ENCODE measurements at places on chromosomes 2 and 18. TPM values are rescaled to one million over a fixed set of nuclear protein-coding genes. Genes with fewer than 3 reads are reported as not detected.
A peak's percentile ranks its signal among the peaks of the same experiment; 100 is the strongest.

KCNK3 gene
- 3.3 TPM for polyA plus RNA-seq

AQP12B gene
- 10.6 TPM for polyA plus RNA-seq

ATF2 gene
- 34.2 TPM for polyA plus RNA-seq

KIAA2012 gene
- polyA plus RNA-seq, result 0.28 TPM

TNFRSF11A gene
- polyA plus RNA-seq, result 21.7 TPM

CYRIA gene
- polyA plus RNA-seq, result 5.3 TPM

EIPR1 gene
- polyA plus RNA-seq, result 22.5 TPM

CCDC195 gene
- polyA plus RNA-seq, result not detected

DNA sequence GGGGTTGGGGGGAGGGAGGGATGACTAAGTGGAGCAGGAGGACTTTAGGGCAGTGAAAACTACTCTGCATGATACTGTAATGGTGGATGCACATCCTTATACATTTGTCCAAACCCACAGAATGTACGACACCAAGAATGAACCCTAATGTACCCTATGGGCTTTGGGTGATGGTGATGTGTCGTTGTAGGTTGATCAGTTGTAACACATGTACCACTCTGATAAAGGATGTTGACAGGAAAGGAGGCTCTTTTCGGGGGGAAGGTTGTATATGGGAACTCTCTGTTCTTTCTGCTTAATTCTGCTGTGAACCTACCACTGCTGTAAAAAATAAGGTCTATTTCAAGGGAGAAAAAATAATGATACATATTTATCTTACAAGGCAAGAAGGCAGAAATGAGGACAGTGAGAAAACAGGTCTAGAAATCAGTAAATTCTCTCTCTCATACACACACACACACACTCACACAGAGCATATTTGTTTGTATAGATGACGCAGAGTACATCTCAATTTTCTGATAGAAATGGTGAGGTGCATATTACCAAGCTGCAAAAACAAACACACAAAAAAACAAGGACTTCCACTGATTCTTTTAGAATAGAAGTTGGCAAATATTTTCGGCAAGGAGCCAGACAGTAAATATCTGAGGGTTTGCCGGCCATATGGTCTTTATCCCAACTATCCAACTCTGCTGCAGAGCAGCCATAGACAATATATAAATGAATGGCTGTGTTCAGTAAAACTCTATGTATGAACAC, 20.2 kb downstream of the FAM124B start:
- no peaks in the 10 kb centered on the region for H3K27me3 ChIP-seq
- no peak overlapping the region for H3K27ac ChIP-seq
- no peaks in the 10 kb centered on the region for H3K36me3 ChIP-seq
- H3K4me3 ChIP-seq, result no peak overlapping the region
- no peaks in the 10 kb centered on the region for H3K4me1 ChIP-seq

GRCh38 chr2:149872041-149872440, 284.5 kb upstream of the MMADHC start:
- H3K27ac ChIP-seq, result no peak overlapping the region
- no peaks in the 10 kb centered on the region for H3K36me3 ChIP-seq
- H3K4me1 ChIP-seq, result no peaks in the 10 kb centered on the region
- H3K4me3 ChIP-seq, result no peak overlapping the region
- H3K27me3 ChIP-seq, result no peaks in the 10 kb centered on the region

- no peak overlapping the region for H3K27ac ChIP-seq
- DNase-seq, result no peak
- no peaks in the 10 kb centered on the region for H3K36me3 ChIP-seq
- H3K4me3 ChIP-seq, result no peak overlapping the region
- no peaks in the 10 kb centered on the region for H3K27me3 ChIP-seq
These were observed 62.5 kb downstream of the C1D start for GRCh38 chr2:68000170-68000825.

- H3K36me3 ChIP-seq, result peaks cover 23% of the 10 kb centered on the region
- no peaks in the 10 kb centered on the region for H3K4me1 ChIP-seq
- H3K27me3 ChIP-seq, result no peaks in the 10 kb centered on the region
- no peak overlapping the region for H3K27ac ChIP-seq
These were observed 96.4 kb downstream of the CERS6 start for GRCh38 chr2:168552450-168552856.

DNA sequence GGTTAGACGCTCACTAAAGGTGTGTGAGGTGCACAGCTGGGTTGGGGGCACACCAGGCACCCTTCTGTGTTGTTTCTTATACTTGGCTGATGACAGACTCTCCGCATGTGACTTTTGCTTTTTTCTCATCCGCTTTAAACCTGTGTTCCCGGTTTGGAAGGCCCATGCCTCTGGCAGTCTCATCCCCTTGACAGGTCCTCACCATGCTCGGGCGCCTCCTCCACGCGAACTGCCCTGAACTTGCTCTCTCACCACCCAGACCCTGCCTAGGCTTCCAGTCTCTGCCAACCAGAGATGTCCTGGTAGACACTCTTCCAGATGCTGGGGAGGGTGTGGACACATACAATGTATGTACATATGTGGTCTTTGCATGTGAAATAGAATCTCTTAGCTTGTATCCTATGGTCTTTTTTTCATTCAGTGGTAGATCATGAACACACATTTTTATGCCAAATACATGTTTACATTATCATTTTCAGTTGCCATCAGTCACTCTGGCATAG, 79.8 kb downstream of the LIMS1 start:
- no peaks in the 10 kb centered on the region for H3K27me3 ChIP-seq
- no peak overlapping the region for H3K27ac ChIP-seq
- H3K4me1 ChIP-seq, result peaks cover 13% of the 10 kb centered on the region
- H3K36me3 ChIP-seq, result peaks cover 3% of the 10 kb centered on the region

GRCh38 chr18:45817543-45817942, 7.9 kb upstream of the SIGLEC15 start:
- DNase-seq, result no peak
- no peak overlapping the region for H3K4me3 ChIP-seq
- no peaks in the 10 kb centered on the region for H3K4me1 ChIP-seq
- H3K36me3 ChIP-seq, result no peaks in the 10 kb centered on the region

GRCh38 chr2:10772201-10772867, 40.3 kb downstream of the PDIA6 start:
- H3K27me3 ChIP-seq, result no peaks in the 10 kb centered on the region
- no peak for DNase-seq
- peaks cover 1% of the 10 kb centered on the region for H3K36me3 ChIP-seq
- H3K4me3 ChIP-seq, result no peak overlapping the region
- H3K4me1 ChIP-seq, result peaks cover 31% of the 10 kb centered on the region

GRCh38 chr18:13500869-13501542, 225.4 kb downstream of the FAM210A start:
- H3K27me3 ChIP-seq, result peaks cover 2% of the 10 kb centered on the region
- no peak overlapping the region for H3K4me3 ChIP-seq
- DNase-seq, result peak; percentile 19
- H3K4me1 ChIP-seq, result no peaks in the 10 kb centered on the region
- H3K27ac ChIP-seq, result no peak overlapping the region

DNA sequence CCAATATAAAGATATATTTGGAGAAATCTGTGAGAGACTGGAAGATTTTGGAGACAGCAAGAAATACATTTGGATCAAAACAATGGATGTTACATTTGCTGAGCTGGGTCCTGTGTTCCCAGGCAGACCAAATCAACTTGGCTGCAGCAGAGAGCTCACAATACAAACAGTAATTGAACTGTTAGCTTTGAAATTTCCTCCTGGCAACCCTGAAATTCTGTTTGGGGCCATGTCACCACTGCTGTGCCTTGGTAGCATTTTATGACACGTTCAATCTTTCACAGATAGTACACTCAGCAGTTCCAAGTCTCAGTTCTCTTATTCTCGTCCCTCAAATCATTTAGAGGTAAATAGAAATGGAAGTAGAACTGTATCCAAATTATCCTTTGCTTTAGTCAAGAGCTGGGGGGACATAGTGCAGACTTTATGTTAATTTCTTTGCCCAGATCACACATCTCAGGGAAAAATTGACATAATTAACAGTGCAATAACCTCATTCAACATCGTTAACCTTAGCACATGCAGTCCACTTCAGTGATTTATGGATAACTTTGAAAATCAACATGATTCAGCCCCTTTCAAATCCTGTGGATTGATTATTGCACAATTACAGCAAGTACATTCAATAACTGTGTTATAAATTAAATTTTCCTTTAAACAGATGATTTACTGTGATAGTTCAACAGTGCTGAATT, 277.4 kb upstream of the MC4R start:
- no peak overlapping the region for H3K4me3 ChIP-seq
- no peaks in the 10 kb centered on the region for H3K36me3 ChIP-seq
- DNase-seq, result no peak

DNA sequence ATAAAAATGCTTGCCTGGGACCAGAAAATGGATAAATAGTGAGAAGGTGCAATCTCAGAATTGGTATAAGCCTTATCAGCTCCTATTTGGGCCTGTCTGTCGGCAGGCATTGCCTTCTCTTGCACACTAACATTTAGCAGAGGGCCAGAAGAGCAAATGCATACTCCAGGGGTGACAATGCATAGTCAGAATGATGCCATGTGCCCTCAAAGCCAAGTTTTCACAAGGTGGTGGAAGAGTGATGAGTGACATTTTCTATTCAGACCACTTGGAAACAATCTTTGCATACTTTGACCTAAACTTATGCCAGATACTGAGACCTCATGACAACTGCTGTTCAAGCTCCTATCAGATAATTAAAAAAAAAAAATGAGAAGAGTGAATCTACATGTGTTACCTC, 276.3 kb downstream of the SETBP1 start:
- no peak overlapping the region for H3K4me3 ChIP-seq
- peaks cover 2% of the 10 kb centered on the region for H3K36me3 ChIP-seq
- no peak overlapping the region for H3K27ac ChIP-seq
- no peak for DNase-seq
- no peaks in the 10 kb centered on the region for H3K4me1 ChIP-seq

- H3K4me1 ChIP-seq, result no peaks in the 10 kb centered on the region
- H3K4me3 ChIP-seq, result no peak overlapping the region
- DNase-seq, result no peak
- H3K36me3 ChIP-seq, result no peaks in the 10 kb centered on the region
These were observed 818.4 kb upstream of the FSHR start for GRCh38 chr2:49972699-49973098.

DNA sequence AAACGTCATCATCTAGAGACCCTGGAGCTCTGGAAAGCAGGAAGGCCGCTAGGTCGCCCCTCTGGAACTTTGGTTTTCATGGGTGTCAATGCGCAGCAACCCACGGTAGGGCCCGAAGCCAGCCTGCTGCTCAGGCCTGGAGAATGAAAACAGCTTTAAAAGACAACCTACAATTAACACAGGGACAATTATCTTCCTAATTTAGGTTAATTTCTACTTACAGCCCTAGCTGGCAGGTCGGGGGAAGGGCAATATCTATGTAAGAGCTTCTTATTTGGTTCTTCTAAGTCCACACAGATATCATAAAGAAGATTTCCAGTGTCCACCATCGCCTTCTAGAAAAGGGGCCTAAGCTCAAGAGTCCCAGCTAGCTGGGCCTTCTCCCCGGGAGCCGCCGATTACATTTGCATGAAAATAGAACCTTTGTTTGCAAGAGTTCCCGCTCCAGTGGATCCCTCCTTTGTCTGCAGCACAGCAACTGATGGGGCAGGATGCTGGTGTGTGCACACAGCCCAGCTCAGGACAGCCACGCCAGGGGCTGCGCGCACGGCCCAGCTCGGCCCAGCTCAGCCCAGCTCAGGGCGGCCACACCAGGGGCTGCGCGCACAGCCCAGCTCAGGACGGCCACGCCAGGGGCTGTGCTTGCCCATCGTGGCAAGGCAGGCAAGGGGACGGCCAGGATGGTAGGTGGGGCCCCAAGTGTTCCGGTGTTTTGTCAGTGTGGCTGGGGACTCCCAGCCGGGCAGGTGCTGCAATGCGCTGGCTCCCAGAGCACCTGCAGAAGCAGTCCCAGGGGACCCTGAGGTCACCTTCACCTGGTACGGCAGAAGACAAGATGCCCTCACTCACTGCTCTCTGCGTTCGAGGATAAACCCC, 109.1 kb downstream of the HDAC4 start:
- no peak overlapping the region for H3K4me3 ChIP-seq
- H3K4me1 ChIP-seq, result peaks cover 23% of the 10 kb centered on the region
- no peak overlapping the region for H3K27ac ChIP-seq
- H3K36me3 ChIP-seq, result no peaks in the 10 kb centered on the region
- DNase-seq, result no peak

GRCh38 chr2:55282110-55282917, 13.3 kb upstream of the MTIF2 start:
- peaks cover 4% of the 10 kb centered on the region for H3K36me3 ChIP-seq
- DNase-seq, result peak; percentile 92
- H3K4me1 ChIP-seq, result no peaks in the 10 kb centered on the region
- H3K27me3 ChIP-seq, result no peaks in the 10 kb centered on the region
- peak overlapping the region; percentile 59 for H3K4me3 ChIP-seq

DNA sequence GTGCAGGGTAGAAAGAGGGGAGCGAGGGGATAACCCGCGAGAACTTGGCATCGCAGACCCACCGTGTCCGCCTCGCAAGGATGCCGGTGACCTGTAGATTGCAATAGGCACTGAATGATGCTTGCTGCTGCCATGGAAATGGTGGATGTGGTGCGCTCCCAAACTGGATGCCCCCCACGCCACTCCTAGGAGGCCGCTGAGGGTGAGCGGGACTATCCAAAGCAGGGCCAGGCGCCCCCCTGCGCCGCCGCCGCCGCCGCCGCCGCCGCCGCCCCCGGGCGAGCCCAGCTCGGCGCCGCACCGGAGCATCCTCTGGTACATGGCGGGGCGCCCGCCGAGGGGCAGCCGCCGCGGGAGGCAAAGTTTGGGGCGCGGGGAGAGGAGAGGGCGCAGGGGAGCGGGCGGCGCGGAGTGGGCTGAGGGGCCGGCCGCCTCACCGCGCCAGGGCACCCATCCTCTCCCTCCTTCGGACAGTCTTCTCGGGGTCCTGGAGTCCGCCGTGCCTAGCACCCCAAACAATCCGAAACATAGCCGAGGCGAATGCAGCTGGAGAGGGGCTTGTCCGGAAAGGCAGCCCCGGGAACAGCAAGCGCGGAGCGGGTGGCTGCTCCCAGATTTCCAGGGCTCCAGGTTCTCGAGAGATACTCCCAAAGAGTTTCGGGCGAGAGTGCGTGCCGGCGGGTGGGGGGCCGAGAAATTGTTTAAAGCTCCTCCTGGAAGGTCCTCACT, 685.1 kb downstream of the NRXN1 start:
- no peaks in the 10 kb centered on the region for H3K4me1 ChIP-seq
- no peak overlapping the region for H3K27ac ChIP-seq
- no peaks in the 10 kb centered on the region for H3K36me3 ChIP-seq
- DNase-seq, result no peak
- peaks cover 63% of the 10 kb centered on the region for H3K27me3 ChIP-seq

DNA sequence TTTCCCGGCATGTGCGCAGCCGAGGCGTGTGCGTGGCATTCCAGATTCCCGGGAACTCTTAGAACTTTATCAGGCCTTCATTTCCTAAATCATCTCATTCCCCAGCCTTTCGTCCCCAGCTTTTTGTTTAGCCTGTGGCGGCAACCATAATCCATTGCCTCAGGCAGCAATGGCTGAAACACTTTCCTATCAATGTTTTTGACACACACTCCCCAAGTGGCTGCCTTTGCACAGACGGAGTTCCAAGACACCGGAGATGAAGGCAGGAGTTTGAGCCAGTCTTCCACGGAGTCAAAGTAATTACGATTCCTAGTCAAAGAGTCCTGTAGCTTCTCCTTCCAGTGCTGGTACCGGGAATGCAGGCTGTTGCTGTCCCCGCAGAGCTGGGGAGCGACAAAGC, 64.8 kb downstream of the KCNG2 start:
- H3K4me3 ChIP-seq, result no peak overlapping the region
- no peak overlapping the region for H3K27ac ChIP-seq
- no peak for DNase-seq
- H3K4me1 ChIP-seq, result no peaks in the 10 kb centered on the region
- peaks cover 4% of the 10 kb centered on the region for H3K27me3 ChIP-seq
- no peaks in the 10 kb centered on the region for H3K36me3 ChIP-seq
